ENCODE measurements at places on chromosomes 1 and 21.

DNA sequence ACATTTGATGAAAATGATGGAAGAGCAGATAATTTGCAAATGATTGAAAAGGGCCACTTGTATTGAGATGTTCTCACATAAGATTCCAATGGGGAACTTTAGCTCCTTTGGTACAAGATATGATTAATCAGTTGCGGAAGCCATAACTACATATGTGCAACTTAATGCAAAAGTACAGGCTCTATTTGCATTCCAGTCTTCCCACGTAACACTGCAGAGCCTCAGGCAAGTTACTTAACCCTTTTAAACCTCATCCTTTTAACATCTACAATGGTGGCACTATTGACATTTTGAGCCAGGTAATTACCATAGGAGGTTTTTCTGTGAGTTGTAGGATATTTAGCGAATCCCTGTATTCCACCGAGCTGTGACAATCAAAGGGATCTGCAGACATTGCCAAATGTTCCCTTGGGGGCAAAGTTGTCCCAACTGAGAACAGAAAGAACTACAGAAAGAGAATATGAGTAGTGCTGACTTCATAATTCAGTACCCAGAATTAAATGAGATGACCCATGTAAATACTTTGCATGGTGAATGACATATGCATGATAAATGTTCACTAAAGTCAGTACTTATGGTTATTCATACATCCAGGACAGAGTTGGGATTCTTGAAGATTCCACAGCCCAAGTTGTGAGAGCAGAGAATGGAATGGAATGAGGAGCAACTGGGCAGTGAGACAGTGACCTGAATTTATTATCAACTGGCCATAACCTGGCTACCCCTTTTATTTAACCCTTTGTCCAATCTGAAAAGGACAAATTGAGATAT, 62.6 kb downstream of the SPAG17 start:
- no peak for DNase-seq

- no peak for DNase-seq
These were observed 41.5 kb downstream of the LHX9 start for GRCh38 chr1:197958438-197959305.

GRCh38 chr21:29075706-29076466, 2.4 kb upstream of the CCT8 start:
- no peak for DNase-seq

DNA sequence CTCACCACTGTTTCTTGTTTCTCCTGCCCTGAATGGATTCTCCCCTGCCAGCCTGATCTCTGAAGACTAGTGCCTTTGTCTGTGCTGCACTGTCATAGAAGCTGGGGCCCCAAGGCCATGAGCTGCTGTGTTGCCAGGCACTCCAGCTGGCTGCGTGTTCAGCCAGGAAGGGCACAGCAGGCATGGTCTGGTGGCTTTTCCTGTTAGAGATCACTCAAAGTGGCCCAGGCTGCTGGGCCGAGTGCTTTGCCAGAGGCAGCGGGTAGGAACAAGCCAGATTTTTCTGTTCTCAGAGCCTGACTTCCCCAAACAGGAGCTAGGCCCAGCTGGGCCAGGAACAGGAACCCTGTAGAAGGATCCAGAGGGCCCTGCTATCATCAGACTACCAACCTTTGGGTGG, 5.2 kb downstream of the ADPRS start:
- no peak for DNase-seq

- no peak for DNase-seq
These were observed 50.1 kb downstream of the NDUFS5 start for GRCh38 chr1:39076127-39076798.

DNA sequence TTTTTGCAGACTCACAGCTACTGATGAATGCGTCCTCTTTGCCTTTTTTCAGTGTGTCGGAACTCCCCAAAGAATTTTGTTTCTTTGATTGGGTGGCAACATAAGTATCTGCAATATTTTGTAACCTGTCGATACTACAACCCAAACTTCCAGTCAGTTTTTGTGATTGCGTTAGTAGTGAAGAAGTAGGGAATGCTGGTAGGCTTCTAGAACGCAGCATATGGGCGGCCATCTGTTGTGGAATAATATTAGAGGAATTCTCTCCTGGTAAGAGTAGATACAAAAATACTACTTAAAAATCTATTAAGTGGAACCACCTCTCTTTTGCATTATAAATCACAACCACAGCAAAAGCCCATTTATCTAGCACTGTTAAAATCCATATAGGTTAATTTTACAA, 107.4 kb downstream of the LYST start:
- DNase-seq, result no peak

DNA sequence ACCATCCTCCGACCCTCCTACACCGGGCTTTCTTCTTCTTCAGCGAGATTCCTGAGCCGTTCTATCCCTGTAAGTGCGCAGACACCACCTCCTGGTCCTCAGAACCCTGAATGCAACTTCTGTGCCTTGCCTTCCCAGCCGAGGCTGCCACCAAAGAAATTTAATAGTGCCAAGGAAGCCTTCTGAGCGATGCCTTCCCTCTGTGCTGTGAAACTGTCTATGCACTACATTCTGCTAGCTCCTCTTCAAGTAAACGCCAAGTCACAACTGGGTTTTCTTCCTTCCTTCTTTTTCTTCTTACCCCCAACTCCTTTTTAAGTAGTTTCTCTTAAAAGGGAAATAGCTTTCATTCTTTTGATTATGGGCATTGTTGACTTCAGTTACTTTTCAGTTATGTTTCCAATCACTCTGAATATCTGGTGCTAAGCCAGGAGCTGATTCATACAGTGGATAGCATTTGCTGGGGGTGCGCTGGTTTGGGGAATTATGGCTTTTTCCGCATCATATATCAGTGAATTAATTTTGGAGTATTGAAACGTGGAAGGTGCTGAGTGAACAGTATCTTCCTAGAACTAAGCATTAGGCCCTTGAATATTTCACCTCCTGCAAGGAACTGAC, 38.6 kb upstream of the GPR88 start:
- no peak for DNase-seq

DNA sequence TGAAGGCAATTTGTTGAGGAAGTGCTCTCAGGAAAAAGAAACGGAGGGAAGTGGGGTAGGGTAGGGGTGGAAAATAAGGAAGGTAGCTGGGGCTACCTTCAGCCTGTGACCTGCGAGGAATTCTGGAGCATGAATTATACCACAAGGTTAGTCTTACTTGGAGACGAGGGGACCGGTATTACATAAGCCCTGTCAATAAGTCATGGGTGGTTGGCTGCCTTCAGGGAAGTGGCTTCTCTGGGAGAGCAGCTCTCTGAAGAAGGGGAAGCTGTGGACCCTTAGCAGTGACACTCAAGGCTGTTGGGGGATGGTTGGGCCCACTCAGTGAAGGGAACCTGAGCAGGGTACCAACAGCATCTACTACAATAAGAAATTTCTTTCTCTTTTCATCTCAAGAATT, 111.3 kb downstream of the TNFSF18 start:
- DNase-seq, result no peak

GRCh38 chr1:93221913-93222312, 41.4 kb downstream of the CCDC18 start:
- no peak for DNase-seq

GRCh38 chr1:33137800-33138199, 44.0 kb downstream of the TRIM62 start:
- no peak for DNase-seq

- DNase-seq, result no peak
These were observed 78.6 kb downstream of the POFUT2 start for GRCh38 chr21:45209046-45209445.

GRCh38 chr1:27952147-27952546, 7.6 kb upstream of the XKR8 start:
- DNase-seq, result no peak

DNA sequence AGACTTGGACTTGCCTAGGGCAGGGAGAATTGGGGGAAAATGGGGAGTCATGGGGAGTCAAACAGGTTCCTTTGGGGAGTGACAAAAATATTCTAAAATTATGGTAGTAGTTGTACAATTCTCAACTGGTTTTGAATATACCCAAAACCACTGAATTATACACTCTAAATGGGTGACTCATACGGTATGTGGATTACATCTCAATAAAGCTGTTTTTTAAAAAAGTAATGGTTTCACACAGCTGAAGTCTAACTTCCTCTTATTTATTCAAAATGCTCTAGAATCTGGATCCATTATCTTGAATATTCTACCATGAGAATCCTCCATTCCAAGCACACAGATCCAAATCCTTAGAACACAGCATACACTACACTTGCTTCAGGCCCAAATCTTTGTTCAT, 11.1 kb downstream of the EIF4G3 start:
- no peak for DNase-seq

DNA sequence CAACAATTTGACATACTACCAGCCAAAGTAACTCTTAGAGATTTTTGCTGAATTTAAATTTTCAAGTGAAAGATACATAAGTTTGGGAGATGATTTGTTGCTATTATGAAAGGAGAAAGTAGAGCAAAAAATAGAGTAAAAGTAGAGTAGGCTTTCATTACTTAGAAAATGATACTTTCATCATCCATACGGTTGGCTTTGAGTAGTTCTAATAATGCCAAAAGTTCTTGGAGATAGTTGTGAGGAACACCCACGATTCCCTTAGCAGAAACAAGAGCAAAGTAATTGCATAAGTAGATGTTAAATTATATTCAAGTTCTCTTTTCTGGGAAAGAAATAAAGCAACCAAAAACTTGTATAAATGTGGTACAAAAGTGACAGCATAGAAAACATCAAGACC, 95.0 kb upstream of the VAV3 start:
- DNase-seq, result no peak

DNA sequence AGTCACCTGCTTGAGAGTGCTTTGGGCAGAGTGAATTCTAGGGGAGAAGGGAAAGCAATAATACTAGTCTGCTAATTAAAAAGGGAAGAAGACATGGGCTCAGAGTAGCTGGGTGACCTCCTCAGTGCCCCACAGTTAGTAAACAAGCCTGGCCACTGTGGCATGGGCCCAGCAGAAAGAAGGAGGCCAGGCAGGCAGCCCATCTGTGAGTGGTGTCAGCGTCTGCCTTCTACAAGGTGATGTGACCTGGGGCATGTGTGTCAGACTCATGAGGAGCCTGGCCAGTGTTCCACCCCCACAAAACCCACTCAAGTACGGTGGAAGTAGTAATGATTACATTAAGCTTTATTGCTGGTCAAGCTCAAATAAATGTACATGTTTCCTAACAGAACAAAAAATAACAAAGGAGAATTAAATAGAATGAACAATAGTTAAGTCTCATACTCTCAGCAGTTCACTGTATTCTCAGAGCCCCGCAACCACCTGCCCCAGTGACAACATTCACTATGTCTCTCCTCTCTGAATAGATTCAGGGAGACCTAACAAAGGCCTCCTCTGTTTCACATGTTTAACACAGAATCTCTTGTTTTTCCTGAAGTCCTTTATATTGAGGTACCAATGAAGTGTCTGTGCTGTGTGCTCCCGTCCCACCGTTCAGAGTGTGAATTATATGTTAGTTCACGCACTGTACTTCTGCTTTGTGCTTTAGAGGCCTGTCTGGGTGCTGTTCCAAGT, 32.5 kb downstream of the SLC22A15 start:
- no peak for DNase-seq

- no peak for DNase-seq
These were observed 58.0 kb downstream of the NDUFS5 start for GRCh38 chr1:39084191-39084590.

DNA sequence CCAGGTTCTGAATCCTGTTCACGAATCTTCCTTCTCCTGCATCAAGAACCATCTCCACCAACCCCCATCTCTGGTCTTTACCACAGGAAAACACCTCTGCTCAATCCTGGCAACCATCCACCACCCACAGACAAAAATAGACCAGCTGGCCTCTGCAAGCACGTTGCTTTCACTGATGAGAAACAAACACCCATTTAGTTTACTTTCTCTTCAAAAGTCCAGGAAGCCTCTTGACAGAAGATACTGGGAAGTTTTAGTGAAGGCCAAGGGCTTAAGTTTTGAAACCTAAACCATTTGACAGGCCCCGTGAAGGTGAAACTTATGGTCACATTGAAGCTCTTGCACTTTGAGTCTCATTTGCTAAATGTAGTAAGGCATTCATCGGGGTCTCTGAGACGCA, 122.6 kb upstream of the PPP2R5A start:
- DNase-seq, result no peak

- no peak for DNase-seq
These were observed 176.8 kb upstream of the PDE4B start for GRCh38 chr1:65615859-65616258.

GRCh38 chr1:232966663-232967062, 16.3 kb downstream of the NTPCR start:
- DNase-seq, result no peak

GRCh38 chr1:58857680-58858673, 74.1 kb upstream of the JUN start:
- DNase-seq, result no peak

GRCh38 chr1:18179009-18179408, 71.4 kb downstream of the IGSF21 start:
- no peak for DNase-seq

GRCh38 chr1:65174585-65174984, 26.6 kb downstream of the AK4 start:
- no peak for DNase-seq

DNA sequence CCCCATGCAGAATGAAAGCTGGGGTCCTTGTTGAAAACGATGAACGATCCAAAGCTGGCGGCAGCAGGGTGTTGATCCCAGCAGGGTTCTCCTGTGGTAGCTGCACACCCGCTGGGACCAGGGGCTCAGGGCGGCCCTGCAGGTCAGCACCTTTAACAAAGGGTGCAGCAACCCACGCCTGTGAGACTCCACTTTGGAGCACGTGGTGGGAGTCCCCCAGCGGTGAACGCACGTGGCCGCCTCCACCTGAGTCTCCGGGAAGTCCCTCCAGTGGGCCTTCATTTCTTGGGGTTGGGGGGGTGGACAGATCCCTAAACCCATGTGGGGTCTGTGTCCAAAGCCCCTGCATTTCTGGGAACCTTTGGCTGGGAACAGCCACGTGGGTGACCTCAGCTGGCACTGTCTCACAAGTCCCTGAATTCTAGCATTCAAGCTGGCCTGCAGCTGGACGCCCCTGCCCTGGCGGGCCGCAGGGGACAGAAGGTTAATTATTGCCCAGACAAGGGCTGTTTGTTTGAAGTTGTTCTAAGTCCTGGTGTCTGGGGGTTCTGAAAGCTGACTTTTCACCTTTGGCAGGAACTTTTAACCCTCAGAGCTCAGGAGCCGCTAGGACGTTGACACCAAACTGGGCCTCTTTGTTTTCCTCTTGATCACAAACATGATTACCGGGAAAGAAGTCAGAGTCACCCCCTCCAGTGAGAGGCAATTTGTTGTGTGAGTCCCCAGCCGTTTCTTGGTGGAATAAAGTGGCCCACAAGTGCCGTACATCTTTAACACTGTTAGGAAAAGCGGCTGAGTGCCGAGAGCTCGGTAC, 64.5 kb downstream of the COL18A1 start:
- DNase-seq, result no peak

DNA sequence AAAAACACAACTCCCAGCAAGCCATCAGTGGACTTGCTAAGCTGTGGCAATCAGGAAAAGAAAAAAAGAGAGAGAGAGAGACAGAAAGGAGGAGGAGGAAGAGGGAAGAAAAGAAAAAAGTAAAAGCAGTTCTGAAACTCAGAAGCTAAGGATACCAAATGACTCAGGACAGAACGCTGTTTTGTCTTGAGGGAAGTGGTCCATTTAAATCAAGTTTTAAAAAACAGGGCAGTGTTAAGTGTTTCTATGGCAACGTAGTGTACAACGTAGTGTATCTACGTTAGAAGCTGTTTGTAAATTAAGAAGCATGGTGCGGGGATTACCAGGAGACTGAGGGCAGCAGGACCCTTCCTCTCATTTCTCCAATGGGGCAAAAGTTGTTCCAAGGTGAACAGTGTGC, 5.8 kb downstream of the ADORA3 start:
- no peak for DNase-seq

All from NT2/D1 (cell line).